ENCODE measurements at places on chromosomes 3 and 15. TPM values are rescaled to one million over a fixed set of nuclear protein-coding genes. Genes with fewer than 3 reads are reported as not detected.

DNA sequence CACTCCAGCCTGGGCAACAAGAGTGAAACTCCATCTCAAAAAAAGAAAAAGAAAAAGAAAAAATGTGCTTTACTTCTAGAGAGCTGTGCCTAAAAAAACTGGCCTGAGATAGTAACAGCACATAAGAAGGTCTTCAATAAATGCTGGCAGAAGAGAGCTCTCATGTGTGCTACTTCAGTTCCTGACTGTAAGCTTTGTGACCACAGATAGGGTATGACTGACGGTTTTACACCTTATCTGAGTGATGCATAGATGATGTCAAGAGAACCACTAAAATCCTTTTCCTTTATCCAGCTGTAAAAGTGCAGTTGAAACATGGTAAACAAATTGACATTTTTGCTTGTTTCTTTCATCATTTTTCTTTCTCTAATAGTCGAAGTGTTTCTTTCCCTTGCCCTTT is 127.9 kb downstream of the C3orf70 start:
- no peak for DNase-seq

DNA sequence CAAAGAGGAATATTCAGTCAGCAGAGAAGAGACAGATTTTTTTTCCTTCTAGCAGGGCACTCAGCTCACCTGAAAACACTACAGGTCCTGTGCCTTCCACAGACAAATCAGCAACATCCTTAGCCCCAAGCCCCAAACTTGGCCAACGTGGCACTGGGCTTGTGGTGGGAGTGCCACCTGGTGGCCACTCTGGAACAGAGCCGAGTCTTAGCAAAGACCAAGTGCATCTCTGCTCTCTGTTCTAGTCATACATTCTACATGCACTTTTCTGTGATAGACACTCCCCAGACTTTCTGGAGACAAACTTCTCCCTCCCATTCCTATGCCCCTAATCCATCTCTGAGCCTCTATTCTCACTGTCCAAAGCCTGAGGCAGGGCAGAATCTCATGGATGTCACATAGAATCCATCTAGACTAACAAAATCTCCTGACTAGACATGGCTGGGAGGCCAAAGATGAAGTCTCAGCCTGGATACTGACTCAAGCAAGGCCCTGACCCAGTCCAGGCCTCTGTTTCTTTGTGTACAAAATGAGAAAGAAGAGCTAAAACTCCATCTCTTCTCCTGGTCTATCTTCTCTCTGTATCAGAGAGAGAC is 5.1 kb upstream of the SEMA7A start:
- DNase-seq: no peak

Gene LRRC34
- 14.1 TPM for polyA plus RNA-seq

Gene PLCH1
- polyA plus RNA-seq: 11.0 TPM

Gene CASR
- polyA plus RNA-seq: 21.7 TPM

Gene PLSCR2
- polyA plus RNA-seq: 1.1 TPM

DNA sequence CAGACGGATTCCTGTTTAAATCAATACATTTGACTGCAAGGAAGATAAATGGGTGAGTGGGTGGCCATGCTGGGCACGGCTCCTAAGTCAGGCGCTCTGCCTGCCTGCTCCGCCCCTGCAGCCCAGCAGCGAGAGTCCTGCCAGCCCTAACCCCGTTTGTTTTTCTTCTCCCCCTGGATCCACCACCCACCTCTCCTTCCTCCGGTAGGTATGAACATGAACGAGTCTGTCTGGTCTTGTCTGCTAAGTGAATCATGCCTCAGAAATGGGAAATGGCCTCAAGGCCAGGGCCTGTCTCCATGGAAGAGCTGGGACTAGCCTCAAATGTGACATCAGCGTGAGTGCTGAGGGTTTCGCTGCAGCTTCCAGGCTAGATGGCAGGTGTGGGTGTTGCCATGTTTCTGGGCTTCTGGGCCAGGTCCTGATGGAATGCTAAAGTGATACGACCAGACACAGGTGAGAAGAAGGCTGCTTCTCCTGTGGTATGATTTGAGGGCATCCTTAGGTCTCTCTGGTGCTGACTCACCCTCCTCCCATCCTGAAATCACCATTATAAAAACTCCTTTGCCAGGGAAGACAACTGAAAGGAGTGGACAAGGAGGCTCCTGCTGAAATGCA is 5.6 kb upstream of the FEM1B start:
- no peak for DNase-seq

Gene CHRFAM7A
- 1.7 TPM for polyA plus RNA-seq

Gene MBNL1
- 48.3 TPM for polyA plus RNA-seq

Gene ZBED2
- 0.36 TPM for polyA plus RNA-seq

- DNase-seq: no peak
Observed at GRCh38 chr3:13688034-13688433, 139.1 kb downstream of the FBLN2 start.

DNA sequence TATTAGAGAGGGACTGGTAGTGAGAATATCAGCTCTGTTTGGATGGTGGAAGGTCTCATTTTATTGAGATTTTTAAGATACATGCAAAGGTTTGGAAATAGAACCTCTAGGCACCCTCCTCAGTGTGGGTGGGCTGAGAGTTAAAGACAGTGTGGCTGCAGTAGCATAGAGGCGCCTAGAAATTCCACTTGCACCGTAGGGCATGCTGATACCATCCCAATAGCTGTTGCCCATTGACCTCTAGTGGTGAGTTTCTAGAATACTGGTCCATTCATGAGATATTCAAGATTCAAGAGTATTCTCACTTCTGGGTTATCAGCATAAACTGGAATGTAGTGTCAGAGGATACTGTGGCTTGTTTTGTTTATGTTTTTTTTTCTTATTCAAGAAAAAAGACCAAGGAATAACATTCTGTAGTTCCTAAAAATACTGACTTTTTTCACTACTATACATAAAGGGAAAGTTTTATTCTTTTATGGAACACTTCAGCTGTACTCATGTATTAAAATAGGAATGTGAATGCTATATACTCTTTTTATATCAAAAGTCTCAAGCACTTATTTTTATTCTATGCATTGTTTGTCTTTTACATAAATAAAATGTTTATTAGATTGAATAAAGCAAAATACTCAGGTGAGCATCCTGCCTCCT is 87.2 kb downstream of the TGFBR2 start:
- DNase-seq: no peak

- DNase-seq: no peak
Observed at GRCh38 chr3:51671734-51672475, 853 bp downstream of the TEX264 start.

Gene CYP19A1
- not detected for polyA plus RNA-seq

- DNase-seq: no peak
Observed at GRCh38 chr15:58498821-58499580, 67.2 kb downstream of the LIPC start.

- no peak for DNase-seq
Observed at GRCh38 chr3:187832202-187832601, 86.9 kb upstream of the BCL6 start.

- DNase-seq: no peak
Observed at GRCh38 chr15:70092464-70093027, 5.2 kb downstream of the TLE3 start.

Gene GUCA1C
- 0.26 TPM for polyA plus RNA-seq

DNA sequence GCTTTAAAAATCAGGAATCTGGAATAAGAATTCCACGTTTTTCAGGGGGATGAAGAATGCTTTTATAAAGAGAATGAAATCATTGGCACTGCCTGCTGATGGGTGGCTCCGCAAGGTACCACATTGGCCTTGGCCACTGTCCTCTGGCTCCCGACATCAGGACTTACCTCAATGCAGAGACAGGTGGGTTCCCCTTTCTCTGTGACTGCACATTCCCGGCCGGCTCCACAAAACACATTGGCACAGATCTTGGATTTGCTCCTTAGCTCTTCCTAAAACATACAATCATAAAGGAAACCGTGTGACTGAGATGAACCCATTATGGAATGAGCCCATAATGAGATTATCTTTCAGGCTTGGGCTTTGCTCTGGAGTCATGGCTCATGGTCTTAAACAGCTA is 35.0 kb downstream of the FSTL1 start:
- DNase-seq: no peak

DNA sequence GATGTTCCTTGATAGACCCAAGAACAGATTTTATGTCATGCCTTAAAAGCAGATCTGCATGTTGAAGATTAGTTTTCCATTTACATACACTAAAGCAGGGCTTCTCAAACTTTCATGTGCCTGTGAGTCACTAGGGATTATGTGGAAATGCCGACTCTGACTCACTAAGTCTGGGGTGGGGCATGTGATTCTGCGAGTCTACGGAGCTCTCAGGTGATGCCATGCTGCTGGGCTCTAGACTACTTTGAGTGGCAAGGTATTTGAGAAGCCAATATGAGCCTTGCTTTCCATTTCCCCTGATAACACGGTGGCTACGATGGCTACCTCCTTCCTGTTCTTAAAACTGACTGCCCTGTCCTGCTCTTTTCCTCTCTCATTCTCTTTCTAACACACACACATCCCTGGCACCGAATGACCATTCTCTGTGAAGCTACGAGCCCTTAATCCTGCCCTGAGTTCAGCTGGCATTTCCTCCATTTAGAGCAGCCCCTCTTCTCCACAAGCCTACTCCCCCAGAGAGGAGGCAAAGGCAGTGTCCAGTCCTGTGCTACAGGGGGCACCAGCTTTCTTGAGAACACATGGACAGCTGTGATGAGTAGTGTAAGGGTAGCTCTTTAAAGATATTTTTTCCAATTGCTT is 39.7 kb upstream of the PYGO1 start:
- no peak for DNase-seq

Gene CHDH
- 8.5 TPM for polyA plus RNA-seq

DNA sequence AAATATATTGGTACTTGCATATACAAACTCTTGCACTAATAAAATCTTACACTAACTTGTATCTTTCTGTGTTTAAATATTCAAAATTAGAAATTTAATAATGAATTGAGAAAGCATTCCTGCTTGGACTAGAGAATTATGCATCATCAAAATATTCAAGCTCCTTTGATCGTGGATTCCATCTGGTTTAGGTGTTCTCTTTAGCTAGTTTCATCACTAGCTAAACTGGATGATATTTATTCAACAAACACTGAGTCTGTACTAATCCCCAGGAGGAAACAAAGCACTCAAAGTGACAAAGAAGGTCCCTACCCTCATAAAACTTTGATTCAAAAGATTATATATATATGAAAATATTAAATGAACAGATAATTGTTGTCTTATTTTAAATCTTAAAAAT is 1360.9 kb upstream of the ALCAM start:
- no peak for DNase-seq

GRCh38 chr3:82229397-82229796 is 468.0 kb upstream of the GBE1 start:
- DNase-seq: no peak

GRCh38 chr3:101020351-101021015 is 27.3 kb upstream of the ABI3BP start:
- DNase-seq: no peak

DNA sequence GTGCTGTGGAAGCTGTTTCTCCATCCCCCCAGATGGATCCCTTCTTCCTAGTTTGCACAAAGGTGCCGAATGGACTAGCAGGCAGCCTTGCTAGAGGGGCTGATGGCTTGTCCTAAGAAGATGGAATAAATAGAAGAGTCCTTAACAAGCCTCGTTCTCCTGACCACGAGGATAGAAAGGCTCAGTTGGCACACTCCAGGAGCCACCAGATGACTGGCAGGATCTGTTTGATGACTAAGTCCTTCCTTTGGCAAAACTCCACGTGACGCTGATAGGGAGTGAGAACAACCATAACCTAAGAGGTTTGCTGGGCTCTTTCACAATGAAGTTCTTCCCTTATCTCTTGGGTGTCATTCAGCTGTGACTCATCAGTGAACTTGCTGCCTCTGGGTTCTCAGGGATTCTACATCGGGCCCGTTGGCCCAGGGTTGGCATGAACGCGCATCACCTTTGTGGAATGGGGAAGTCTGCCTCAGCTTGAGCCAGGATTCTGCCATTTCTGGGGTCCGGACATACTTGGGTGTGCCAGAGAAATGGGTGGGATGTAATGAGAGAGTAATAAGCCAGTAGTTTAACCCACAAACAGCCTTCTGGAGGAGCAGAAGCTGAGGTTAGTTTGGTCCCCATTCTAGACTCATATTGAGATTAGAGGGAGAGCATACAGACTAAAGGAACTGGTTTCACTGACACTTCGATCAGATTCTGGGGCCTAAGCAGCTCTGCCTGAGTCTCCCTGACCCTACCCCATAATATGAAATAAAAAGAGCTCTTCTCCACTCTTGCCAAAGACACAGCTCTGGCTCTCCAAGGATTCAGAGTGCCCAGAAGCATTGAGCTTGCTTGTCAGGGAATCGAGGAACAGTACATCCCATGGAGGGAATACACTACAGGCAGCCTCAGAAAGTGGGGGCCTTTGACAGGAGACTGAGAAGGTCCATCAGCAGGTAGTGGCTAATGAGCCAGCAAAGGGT is 2.0 kb upstream of the MELTF start:
- DNase-seq: no peak

- no peak for DNase-seq
Observed at GRCh38 chr3:169914321-169914720, 2.9 kb downstream of the SAMD7 start.

DNA sequence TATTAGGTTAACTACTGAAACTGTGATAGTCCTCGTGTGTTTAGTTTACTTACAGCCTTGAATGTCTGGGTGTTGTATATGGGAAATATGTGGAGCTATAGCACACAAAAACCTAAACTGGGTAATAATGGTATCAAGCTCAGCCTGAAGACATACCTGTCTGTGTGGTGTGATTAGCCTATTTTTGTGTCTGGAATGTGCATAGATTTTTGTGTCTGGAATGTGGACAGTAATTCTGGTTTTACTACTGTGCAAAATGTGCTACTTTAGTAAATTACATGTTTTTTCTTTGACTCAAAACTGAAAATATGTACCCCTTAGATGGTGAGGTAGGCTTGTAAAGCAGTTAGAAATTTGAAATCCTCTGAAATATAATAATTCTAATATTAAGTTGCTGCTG is 43.5 kb downstream of the CHD2 start:
- no peak for DNase-seq

Gene RBPMS2
- polyA plus RNA-seq: 11.3 TPM

DNA sequence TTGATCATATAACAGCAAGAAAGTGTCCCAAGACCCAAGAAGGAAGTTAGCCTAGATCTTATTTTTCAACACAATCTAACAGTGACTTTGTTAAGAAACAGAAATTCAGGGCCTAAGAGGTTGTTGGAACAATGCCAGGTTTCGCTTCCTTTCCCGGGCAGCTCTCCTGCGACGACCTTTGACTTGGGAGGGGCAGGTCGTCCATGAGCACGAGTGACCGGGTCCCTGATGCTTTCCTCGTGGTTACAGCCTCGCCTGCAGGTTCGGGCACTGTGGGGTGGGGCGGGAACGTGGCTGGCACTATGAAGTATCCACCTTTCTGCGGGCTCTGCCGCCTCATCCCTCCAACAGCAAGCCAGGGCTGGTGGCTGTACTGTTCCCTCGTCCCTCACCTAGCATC is 90.1 kb upstream of the RGMA start:
- no peak for DNase-seq

- DNase-seq: no peak
Observed at GRCh38 chr15:74276560-74276959, 40.4 kb downstream of the CCDC33 start.

Gene FBN1
- polyA plus RNA-seq: 129 TPM

DNA sequence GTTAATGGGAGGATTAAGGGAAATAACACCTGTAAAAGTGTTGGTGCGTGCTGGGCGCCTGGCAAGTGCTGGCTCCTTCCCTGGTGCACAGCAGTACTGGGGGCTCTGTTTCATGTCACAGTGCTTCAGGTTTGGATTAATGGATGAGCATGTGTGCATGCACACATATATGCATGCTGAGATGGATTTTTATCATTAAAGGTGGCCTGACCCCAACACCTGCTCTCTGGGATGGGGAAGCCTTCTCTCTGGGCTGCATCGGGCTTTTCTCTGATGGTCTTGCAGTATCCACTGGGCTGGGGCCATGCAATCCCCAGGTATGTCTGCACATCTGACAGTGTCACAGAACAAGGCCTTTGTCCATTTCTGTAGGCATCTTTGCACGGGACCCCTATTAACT is 127.5 kb upstream of the PLXNA1 start:
- no peak for DNase-seq

Gene SMCO1
- polyA plus RNA-seq: not detected
